GM10248 (cell line): ENCODE measurements at places on chromosomes 12 and 14.

GRCh38 chr12:14896521-14897169, 11.0 kb upstream of the MGP start:
- DNase-seq, result no peak

- DNase-seq, result peak; percentile 64
These were observed 877 bp downstream of the BAG5 start for GRCh38 chr14:103561381-103562178.

GRCh38 chr12:103046154-103046553, 88.7 kb downstream of the ASCL1 start:
- no peak for DNase-seq

DNA sequence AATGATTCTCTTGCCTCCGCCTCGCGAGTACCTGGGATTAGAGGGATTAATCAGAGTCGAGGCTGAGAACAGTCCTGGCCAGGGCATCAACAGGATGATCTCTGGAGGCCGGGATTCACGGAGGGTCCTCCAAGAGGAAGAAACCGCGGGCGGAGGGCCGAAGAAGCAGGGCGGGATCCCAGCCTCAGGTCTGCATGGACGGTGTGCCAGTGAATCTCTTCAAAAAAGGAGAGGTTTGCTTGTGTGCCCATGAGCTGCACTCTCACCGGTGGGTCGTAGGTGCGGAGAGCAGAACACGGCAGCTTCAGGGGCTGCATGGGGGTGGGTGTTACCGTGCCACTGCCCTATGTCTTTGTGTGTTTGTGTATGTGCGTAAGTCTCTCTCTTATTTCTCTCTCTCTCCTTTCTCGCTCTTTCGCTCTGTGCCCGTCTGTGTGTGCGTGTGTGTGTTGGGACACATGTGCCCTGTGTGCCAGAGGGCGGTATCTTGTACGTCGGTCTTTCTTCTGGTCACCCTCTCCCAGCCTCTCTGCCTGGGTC, 768.2 kb upstream of the ALG10B start:
- DNase-seq, result no peak

DNA sequence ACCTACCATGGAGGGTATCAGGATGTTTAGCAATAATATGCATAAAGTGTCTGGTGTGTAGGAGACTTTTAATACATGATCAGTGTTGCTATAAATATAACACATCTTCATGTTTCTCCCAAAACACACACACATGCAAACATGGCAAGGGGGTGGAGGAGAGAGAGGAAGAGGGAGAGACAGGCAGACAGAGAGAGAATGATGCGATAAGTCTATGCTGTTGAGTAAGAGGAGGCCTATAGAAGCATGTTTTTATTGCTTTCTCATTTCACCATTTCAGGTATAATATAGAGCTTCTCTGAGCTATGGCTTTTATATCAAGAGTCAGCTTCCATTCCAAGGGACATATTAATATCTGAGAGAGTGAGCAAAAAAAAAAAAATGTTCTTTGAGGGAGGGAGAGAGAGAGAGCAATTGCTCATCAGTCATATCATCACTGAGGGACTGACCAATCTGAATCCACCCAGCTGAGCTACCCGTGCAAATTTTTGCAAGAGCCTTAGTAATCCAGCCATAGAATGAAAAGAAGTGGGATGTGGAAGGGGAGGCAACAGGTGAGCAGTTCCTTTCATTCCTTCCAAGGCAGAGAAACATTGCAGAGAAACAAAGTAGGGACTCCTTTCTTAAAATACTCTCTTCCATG, 54.8 kb upstream of the RASSF8 start:
- DNase-seq, result no peak

GRCh38 chr12:13293096-13293495, 96.6 kb downstream of the EMP1 start:
- no peak for DNase-seq

GRCh38 chr14:70896981-70897380, 10.3 kb upstream of the PCNX1 start:
- no peak for DNase-seq

DNA sequence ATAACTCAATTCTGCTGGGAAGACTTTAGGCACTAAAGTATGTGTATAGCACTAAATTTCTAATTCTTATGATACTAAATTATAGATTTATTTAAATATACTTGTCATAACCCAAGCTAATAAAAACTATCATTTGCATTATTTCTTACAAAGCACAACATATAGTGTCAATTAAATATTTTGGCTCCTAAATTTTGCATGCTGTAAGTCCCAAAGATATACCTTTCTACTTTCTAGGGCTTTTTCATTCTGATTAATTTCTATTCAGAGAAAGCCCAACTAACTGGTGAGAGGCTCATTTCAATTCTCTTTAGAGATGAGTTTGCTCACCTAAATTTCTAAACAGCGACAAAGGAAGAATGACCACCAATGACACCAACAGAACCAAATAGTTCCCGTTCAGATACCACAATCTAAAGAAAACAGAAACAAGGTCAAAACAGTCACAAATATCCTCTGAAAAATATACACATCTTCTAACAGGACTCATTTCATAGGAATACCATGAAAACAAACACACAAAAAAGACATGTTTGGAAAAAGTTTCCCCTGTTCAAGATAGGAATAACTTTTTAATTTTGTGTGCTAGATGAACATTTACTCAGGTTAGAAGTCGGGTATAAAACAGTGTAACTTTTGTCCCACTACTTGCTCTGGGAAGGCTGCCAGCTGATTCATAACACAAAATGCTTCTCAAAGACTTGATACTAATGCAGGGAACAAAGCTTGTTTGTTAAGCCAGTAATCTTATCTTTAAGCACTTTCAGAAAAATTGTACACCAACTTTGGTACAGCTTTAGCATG, 7.6 kb downstream of the SLC38A2 start:
- DNase-seq, result no peak

DNA sequence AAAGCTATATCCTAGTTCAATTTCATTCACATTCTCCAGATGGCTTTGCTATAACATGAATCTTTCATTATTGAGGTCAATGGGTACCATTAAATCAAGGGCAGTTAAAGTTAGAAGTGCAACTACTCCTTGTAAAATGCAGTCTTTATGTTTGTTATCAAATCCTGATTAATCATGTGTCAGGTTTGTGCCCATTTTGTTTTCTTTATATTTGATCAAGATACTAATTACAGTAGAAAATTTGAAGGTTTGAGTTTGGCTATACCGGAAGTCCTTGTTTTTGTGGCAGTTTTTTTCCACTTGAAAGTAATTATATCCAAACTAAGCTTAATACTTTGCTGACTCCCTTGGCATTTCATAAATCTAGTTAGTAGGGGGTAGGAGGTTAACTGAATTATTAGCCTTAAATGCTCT, 513.0 kb downstream of the DIO2 start:
- DNase-seq, result no peak

DNA sequence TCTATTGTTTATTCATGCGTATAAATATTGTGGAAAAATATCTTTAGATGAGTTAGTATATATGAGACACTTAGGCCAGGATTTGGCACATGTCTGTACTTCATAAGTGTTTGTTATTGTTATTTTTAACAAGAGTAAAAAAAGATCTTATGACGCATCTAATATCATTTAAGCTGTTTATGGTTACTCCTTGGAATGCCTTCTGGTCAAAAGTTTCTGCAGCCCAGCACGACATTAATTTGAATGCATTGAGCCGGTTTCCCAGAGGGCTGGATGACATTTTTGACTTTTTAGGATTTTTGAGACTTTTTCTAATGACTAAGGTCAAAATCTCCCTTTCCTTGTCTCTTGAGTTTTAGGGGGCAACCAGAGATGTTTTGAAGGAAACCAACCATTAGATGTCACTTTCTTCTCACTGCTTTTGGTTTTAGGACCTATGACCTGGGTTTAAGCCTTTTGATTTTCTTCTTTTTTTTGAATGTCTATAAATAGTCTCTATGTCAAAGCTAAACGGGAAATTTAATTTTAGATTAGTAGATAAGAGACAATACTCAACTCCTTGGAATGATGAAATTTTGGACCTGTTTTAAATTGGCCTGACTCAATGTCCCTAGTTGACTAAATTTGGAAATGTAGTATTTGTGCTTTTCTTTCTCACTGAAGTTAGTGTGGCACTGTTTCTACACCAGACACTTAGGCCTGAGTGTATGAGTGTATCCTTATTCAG, 215.5 kb downstream of the AEBP2 start:
- no peak for DNase-seq

DNA sequence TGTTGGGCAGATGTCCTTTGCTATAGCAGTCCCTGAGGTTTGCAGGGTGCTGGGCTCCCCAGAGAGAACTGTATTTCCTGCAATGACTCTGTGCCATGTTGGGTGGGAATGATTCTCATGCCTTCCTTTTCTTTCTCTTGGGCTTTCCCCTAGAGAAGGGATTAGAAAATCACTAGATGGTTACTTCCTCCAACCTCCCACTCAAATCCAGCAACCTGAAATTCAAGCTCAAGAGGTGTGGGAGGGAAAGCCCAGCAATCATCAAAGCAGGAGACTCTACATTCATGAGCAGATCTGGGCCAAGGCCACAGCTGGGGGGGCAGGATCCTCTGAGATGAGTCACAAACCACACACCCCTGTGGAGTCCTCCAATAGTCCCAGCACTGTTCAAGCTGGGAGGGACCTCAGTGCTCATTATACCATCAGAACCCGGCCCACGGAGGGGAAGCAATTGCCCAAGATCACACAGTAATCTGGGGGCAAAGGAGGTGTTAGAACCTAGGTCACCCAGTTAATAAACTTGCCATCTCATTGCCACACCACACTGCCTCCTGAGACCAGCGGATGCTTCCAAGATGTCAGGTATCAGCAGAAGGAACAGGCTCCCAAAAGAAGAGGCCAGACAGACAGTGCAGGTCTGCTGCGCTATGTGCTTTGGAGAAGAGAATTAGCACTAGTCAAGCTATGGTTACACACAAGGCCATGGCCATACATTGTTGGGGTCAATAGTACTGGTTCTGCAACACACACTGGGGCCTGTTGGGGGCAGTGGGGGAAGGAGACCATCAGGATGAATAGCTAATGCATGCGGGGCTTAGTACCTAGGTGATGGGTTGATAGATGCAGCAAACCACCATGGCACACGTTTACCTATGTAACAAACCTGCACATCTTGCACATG, 65.7 kb downstream of the TTC9 start:
- DNase-seq, result peak; percentile 61

DNA sequence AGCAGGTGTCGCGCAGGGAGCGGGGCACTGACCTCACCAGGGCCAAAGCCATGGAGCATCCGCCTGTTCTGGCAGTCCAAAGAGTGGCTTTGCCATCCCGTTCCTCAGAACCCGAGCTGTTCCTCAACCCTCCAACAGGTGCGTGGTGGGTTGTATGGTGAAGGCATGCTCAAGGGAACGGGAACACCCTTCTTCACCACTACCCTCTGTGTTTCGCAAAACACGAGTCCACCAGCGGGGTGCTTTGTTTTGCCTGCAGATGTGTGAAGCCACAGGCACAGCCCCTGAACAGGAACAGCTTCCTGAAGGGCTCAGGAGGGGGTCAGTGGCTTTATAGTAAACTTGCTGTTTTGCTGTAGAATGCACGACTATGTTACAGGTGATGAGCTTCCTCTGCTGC, 52.7 kb downstream of the SMOC1 start:
- no peak for DNase-seq

- no peak for DNase-seq
These were observed 924 bp upstream of the MANSC1 start for GRCh38 chr12:12350868-12351463.

DNA sequence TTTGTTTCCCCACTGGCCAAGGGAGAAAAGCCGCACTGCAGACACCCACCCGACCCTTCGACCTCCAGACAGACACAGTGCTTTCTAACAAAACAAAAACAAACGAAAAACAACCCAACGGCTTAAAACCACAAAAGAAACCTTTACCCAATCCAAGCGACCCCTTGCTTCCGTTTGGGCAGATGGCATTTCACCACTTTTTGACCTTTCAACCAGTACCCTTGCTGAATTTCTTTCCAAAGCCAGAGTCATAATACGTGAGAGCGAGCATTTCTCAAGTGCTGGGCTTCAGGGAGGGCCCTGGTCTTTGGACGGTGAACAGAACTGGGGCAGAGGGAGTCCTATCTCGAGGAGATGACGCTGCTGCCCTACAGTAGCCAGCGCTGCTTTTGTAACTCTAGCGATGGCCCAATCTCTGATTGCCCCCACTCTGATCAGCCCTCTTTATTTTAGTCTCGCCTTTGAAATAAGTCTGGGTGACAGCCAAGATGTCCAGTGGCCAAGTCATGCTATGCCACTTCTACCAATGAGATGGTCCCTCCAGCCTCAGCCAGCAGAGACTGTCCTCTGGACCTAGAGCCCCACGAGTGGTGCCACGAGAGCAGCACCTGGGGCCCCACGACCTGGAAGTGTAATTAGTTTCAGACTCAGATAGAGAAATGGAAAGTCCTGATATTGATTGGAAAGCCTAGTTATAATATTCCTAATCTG, 21.9 kb upstream of the ADIPOR2 start:
- DNase-seq, result no peak

DNA sequence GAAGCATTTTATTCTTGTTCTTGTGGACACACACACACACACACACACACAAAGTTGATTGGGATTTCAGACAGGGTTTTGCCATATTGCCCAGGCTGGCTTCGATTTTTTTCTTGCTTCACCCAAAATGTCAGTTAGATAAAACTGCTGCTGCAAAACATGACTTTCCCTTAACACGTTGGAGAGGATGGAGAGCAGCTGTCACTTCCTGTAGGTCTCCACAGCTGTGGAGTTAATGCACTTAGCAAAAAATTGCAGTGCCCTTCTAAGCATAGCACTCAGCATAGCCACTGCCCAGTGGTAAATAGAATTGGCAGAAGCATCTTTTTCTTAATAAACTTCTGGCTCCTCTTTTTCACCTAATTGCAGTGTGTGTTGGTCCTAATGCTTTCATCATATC, 54.5 kb downstream of the PDZRN4 start:
- DNase-seq, result no peak

GRCh38 chr14:73842851-73843250, 8.8 kb upstream of the PTGR2 start:
- DNase-seq, result no peak

DNA sequence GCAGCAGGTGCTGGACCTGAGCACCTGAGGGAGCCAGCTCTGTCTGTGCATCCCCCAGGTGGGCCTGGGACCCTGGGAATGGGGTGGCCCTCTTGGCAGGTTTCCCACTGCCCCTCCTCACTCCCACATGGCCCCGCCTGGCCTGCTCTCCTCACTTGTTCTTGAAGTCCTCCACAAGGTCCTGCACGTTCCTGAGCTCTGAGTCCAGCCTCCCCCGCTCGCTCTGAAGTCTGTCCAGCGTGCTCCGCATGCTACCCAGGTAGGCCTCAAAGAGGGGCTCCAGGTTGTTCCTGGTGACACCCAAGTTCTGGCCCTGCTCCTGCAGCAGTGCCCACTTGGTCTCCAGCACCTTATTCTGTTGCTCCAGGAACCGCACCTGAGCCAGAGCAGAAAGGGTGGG, 2.9 kb downstream of the KRT79 start:
- DNase-seq, result no peak
